Caki2 (cell line): ENCODE measurements at places on chromosomes 2 and 18.

DNA sequence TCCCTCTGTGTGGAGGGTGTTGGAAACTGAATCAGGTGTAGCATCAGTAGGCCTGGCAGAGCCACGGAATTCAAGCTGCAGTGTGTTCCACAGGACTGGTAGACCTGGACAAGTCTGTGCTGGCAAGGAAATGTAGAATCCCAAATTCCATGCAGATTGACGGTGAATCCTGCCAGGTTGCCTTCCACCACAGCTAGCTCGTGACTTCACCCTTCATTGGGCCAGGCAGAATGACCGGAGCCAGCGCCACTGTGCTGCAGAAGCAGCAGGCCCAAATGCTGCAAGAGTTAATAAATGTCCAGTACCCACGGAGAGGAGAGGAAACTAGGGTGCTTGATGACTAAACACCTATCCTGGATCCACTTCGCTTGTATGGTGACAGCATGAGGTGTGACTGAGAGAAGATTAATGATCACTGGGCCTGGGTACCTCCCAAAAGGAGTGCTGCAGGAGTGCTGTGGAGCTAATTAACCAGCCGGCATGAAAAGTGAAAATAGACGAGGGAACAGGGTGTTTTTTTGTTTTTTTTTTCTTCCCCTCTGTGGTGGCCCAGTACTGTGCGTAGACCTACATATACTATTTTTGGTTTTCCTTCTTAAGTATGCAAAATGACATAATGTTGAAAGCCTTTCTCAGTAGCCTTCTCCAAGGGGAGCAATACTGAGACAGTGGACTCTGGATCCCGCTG is 122.2 kb downstream of the TANC1 start:
- DNase-seq: peak; percentile 83

DNA sequence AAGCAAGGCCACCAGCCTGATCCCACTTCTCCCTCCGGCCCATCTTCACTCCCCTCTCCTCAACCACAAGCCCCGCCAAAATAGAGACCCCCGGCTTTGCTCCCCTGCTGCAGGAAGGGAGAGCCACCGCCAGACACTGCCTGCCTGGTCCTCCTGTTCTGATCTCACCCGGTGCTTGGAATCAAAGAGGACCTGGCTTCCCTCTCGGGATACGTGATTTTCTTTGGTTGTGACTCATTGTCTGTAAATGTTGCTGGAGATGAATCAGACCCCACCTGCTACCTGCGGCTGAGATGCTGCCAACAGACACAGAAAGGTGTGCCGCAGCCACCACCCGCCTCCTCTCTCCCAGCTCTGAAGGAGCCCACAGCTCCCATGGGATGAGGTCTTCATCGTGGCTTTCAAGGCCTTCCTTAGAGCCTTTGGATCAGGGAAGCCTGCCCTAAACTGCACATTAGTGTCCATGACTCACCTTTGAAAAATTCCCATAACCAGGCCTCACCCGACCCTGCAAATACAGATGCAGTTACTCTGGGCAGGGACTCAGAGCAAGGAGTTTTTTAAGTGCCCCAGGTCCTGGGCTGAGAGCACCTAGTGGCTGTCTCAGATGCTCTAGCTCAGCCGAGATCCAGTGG is 79.4 kb upstream of the ZNF532 start:
- DNase-seq: peak; percentile 84

DNA sequence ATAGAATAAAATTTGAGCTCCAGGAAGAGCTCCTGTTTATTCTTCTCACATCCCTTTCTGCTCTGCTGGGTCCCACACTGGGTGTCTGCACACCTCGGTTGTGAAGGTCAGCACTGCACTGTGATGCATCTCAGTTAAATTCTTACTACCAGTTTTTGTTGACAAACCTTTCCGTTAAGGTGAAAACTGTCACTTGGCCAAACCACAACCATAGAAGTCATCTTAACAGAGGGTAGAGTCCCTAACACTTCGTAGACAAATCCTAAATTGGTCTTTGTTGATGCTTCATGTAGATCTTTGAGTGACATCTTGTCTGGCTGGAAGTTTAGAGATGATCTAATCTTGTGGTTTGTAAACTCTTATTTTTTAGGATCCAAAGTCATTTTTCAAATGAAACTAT is 167.4 kb upstream of the MAP3K20 start:
- no peak for DNase-seq

- no peak for DNase-seq
These were observed 131.4 kb downstream of the KCNS3 start for GRCh38 chr2:18009891-18010290.

- no peak for DNase-seq
These were observed 66.4 kb downstream of the COA5 start for GRCh38 chr2:98541906-98542305.

- DNase-seq: no peak
These were observed 42.9 kb downstream of the WDR75 start for GRCh38 chr2:189483980-189484740.

GRCh38 chr2:29281086-29281915 is 166.1 kb downstream of the CLIP4 start:
- peak; percentile 12 for DNase-seq

DNA sequence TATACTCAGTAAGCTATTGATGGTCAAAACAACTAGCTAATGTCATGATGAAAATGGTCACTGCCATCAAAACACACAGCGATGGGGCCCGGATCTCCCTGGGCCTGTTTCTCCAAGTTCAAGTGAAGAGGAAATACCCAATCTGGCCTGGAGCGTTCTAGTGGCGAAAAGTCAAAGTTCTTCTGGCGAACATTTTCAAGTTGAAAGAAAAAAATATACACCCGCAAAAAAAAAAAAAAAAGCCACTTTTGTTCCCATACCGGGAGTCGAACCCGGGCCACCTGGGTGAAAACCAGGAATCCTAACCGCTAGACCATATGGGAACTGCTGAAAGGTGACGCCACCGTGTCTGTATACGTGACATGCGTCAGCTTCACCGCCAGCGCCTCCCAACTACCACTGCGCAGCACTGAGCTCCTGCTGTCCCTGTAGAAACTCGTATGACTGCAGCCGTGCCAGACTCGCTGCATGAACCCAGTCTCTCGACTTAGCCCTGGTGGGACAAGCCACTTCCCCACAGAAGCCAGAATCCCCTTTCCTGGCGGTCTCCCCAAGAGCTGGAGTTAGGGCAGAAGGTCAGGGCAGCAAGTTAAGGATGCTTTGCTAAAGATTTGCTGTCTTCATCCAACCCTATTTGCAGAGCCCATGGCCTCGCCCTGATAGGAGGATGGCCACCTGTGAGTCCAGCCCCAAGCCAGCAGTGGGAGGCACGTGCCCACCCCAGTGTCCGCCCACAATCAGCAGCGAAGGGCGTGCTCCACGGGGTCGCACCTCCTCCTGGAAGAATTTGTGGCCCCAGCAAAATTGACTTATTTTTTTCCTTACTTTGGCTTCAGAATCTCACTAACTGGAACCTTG is 5.6 kb upstream of the IMP4 start:
- peak; percentile 91 for DNase-seq

- DNase-seq: no peak
These were observed 2.3 kb upstream of the GLI2 start for GRCh38 chr2:120733238-120733932.

GRCh38 chr2:37786854-37787253 is 115.4 kb upstream of the CDC42EP3 start:
- DNase-seq: peak; percentile 76

DNA sequence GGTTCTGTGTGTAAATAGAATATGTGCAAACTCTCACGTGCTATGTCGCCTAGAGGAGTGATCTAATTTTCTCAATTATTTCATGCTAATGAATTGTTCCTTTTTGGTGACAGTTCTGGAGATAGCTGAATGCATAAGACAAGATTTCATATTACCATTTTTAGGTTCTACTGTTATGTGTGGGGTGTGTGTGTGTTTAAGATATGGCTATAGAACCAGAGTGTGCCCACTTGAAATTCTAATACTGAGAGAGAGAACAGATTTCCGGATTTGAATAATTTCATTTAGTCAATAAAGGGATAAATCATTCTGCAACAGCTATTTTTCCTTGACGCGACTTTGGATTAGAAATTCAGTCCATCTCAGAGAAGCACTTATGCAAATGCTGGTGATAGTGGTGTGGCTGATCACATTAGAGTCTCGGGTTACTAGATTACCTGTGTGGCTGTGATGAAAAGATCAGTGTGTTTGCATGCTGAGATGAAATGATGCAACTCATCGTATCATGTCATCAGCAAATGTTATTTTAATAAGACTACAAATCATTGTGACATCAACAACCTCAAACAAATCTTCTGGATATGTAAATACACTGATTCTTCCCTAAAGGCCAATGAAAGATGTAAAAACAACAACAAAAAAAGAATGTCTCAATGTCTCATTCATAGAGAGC is 415.9 kb downstream of the EPHA4 start:
- DNase-seq: no peak

GRCh38 chr18:42425025-42425424 is 470.0 kb downstream of the PIK3C3 start:
- no peak for DNase-seq

DNA sequence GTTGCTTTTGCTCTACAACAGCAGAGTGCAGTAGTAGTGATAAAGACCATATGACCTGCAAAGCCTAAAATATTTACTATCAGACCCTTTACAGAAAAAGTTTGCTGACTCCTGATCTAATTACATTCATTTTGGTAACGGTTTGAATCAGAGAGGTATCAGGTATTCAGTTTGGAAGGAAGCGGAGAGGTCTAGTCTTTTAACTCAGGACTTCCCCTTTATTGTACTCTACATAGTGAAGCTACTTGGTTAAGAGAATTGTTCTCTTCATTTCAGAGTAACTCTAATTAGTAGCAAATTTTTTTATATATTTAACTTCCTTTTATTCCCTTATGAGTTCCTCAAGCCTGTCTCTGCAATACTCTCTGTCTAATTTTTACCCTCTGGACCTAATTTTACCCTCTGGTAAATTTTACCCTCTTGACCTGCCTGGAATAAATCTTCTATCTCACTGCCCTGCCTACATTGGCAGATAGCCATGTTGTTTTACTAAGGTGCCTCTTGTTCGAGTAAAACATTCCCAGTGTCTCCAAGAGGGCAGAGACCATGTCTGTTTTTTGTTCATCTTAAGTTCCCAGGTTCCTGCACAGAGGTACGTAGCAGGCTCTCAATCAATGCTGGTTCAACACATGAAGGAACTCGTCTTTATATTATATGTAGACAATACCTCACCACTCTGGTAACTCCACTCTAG is 170.6 kb downstream of the DNAH6 start:
- no peak for DNase-seq

DNA sequence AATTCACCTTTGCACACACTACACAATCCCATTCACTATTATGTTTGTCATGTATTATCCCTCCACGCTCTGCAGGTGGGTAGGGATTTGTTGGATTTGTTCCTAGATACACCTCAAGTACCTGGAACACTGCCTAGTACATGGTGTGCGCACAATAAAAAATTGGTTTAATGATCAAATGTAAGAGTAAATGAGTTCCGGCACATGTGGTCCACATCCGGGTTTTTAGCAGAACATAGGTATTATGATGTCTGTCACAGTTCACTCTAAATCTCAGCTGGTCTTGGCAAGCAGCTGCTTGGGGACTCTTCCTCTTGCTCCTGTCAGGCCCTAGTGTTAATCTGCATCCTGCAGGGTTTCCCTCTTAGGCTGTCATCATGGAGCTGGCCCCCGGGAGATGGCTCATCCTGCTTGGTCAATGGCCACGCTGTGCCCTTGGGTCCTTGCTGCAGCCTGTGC is 21.8 kb upstream of the IL1R1 start:
- DNase-seq: no peak

- DNase-seq: peak; percentile 30
These were observed 55.6 kb downstream of the THADA start for GRCh38 chr2:43540021-43540779.

DNA sequence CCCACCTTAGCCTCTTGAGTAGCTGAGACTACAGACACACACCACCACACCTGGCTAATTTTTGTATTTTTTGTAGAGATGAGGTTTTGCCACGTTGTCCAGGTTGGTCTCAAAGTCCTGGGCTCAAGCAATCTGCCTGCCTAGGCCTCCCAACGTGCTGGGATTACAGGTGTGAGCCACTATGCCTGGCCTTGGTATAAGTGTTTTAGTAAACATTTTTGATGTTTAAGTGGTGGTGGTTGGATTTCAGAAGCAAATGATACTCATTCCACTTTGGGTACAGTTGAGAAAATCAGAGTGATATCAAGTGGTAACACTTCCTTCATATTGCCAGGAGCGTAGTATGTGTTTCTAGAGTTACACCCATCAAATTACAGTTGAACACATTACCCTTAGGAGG is 25.4 kb downstream of the ACADL start:
- no peak for DNase-seq

- no peak for DNase-seq
These were observed 245.5 kb upstream of the COPS8 start for GRCh38 chr2:236840215-236840614.

- DNase-seq: peak; percentile 66
These were observed 17.4 kb upstream of the MRPL33 start for GRCh38 chr2:27754138-27754588.

DNA sequence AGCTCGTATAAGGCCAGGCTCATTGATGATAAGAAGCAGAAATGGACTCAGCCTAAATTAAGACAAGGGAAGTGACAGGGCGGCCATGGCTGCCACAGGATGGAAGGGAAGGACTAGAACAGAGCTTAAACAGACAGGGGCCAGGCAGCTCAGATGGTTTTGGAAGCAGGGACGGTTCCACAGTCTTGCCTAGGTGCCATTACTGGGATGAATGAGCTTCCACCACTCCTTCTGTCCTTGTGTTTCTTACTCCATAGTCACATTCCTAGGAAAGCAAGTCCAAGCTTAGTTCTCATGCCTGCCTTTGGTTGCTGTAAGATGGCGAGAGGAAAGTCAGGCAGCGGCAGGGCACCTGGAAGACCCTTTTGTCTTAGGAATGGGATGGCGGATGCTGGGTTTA is 11.9 kb downstream of the GNLY start:
- DNase-seq: no peak

DNA sequence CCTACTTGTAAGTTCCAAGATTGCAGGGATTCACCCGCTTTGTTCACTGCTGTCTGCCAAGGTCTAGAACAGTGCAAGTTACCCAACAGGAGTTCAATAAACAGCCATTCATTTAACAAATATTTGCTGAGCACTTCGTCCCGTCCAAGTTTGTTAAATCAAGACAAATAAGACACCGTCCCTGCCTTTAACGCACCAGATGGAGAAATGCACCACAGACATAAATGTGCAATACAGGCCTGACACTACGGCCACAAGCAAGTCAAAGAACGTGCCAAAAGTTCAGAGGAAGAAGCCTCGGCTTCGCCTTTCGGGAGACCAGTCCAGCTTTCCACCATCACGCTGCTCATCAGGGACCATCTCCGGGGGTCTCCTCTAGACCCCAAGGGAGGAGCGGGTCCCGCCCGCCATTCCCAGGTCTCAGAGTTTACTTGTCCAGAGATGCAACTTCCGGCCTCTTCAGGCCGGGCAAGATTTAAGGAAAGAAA is 429 bp downstream of the C2orf76 start:
- no peak for DNase-seq

DNA sequence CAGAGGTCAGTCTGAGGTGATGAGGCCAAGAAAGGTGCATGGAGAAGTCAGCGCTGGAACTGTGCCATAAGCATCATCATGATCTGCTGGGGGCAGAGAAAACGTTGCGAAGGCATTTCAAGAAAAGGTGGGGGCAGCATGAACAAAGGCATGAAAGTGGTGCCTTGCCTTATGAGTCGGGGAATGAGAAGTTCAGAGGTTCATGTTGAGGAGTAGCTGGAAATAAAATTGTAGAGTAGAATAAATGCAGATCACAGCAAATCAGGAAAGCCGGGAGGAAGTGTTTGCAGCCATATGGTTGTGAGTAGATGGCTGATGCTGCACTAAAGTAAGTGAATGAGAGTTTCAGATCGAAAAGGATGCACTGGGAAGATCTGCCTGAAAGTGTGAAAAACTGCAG is 72.1 kb upstream of the ARL5A start:
- no peak for DNase-seq
